ENCODE measurements at places on chromosomes 11 and 22.

GRCh38 chr11:118170231-118170630, 6.2 kb downstream of the SCN2B start:
- no peak for DNase-seq

- no peak for DNase-seq
Measured at GRCh38 chr11:18265949-18266348, at the start of gene SAA1. TSS of gene SAA1 (plus strand) at chr11:18266264. CDS start at chr11:18266888, 624 bp downstream.

DNA sequence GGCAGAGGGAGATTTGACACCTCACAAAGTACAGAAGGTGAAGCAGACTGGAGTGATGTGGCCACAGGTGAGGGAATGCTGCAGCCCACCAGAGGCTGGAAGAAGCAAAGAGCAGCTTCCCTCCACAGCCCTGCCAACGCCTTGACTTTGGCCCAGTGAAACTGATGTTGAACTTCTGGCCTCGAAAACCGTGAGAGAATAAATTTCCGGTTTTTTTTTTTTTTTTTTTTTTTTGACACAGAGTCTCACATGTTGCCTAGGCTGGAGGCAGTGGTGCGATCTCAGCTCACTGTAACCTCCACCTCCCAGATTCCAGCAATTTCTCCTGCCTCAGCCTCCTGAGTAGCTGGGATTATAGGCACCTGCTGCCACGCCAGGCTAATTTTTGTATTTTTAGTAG, 8.7 kb downstream of the KMT5B start:
- no peak for DNase-seq

- no peak for DNase-seq
Measured at GRCh38 chr11:65880844-65881421, 1.3 kb downstream of the CTSW start.

DNA sequence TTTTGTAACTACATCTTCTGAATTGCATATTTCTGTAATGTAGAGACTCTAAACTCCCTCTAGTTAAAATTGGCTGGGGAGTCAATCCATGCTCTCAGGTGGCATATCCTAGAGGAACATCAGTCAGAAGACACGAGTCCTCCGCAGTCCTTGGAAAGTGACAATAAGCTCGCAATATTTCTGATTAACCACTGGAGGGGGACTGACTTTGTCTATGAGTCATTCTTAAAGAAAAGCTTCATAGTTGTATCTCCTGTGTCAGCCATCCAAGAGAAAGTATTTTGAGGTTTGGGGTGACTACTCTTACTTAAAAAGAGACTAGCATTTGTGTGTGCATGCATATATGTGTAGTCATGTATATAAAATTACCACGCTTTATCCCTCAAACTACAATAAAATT, 60.2 kb downstream of the SLN start:
- DNase-seq: no peak

GRCh38 chr11:44247508-44247907, 62.4 kb downstream of the ALX4 start:
- DNase-seq: no peak

DNA sequence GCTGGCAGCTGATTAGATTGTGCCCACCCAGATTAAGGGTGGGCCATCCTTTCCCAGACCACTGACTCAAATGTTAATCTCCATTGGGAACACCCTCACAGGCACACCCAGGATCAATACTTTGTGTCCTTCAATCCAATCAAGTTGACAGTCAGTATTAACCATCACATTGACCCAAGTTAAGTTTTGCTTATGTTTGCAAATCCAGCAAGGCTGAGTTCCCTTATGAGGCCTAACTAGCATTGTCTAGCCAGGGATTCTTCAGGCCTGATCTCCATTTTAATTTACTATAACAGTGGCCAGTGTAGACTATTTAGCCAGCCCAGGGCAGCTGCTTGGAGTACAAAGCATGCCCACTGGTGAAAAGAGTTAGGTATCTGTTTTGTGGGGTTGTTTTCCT, 2.3 kb upstream of the KCTD14 start:
- DNase-seq: no peak

- DNase-seq: no peak
Measured at GRCh38 chr11:2653198-2653551, 46.6 kb downstream of the KCNQ1OT1 start.

GRCh38 chr11:46858920-46859546, 13.0 kb upstream of the CKAP5 start:
- DNase-seq: no peak

DNA sequence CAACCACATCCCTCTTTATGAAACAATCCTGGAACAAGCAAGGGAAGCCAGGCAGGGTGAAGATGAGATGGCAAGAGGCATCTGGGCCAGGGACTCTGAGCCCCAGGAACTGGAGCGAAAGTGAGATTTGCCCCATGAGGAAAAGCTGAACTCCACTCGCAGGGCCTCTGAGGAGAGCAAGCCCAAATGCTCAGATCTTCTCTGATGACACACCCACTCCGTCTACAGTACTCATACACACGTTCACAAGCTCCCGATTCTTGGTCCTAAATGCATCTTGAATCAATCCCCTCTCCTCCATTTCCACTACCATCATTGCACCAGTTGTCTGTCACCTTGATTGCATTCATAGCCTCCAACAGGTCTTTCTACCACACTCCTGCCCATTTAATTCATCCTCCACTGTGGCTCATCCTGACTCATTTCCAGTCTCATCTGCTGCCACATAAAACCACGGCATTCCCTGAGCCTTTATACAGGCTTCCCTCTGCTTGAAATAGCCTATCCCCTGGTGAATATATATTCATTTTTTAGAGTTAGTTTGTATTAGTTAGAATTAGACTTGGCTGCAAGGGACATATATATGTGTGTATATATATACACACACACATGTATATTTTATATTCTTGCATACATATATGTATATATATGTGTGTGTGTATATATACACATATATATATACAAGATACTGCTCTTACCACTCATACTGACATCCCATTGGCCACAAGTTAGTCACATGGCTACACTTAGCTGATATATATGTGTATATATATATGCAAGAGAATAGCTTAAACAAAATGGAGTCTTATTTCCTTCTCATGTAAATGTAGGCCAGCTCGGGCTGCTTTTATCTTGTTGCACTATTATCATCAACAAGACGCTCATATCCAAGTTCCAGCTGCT, 1.4 kb upstream of the APOA5 start:
- DNase-seq: no peak

GRCh38 chr11:117517097-117517496, 189.4 kb downstream of the CEP164 start:
- DNase-seq: no peak

- no peak for DNase-seq
Measured at GRCh38 chr11:3747704-3748103, 49.6 kb downstream of the NUP98 start.
